ENCODE measurements at places on chromosomes 6 and 20.

DNA sequence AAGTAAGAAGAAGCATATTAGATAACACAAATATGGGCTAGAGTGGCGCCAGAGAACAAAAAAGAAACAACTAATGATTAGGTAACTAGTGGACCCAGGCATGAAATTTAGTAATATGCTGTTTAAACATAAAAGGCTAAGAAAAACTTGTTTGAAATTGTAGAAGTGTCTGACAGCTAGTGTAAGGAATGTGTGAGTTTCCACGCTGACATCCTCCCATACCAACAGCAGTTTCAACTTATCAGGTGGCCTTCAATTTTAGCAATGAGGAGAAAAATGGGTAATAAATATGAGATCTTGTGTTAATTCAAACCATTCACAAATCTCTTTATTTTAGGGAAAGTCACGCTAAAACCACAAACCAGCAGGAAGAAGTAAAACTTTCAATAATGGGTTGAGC is 440.2 kb upstream of the FLRT3 start:
- DNase-seq: no peak

GRCh38 chr6:125310994-125311649 is 9.4 kb upstream of the HDDC2 start:
- DNase-seq: peak; percentile 56

DNA sequence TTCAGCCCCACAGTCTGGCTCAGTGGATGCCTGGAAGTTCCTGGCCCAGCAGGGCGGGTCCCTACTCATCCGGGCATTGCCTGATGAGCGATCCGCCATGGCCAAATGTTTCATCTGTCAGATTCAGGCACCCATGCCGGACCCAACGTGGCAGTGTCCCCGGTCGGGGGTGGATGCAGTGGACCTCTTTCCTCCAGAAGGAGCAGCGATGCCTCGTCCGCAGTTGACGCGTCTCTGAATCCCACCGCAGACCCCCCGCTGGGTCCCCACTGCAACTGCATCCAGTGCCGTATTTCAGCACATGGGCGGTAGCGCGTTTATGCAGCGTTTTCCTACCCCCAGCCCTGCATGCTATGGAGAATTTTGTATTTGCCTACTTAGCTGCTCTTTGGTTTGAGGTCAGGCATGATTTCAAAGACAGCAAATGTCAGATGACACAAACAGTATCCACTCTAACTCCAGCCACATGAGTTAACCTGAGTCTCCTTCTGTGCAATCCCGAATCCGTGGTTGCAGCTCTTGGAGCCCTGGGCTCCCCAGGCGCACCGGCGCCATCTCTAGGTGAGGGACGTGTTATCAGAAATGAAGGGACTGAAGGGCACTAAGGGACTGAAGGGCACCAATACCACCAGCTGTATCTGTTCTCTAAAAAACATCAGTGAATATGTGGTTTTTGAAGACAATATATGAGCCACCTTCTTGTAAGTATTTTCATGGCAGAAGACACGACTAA is 72.6 kb upstream of the THBS2 start:
- no peak for DNase-seq

- no peak for DNase-seq
These were observed 276.7 kb downstream of the FARS2 start for GRCh38 chr6:5537967-5538366.

GRCh38 chr20:3744806-3745685 is 12.6 kb downstream of the HSPA12B start:
- peak; percentile 67 for DNase-seq

- no peak for DNase-seq
These were observed 148.7 kb upstream of the NEDD9 start for GRCh38 chr6:11380969-11381744.

All from activated CD4-positive, alpha-beta T cell treated with anti-CD3 and anti-CD28 coated beads, Interleukin-2, amount 50 U/mL, for 16 hours (primary cell).